Fibroblast of skin of right biceps (primary cell): ENCODE measurements at places on chromosomes 1 and 21.
A peak's percentile ranks its signal among the peaks of the same experiment; 100 is the strongest.

GRCh38 chr1:170668209-170669106 is 4.5 kb downstream of the PRRX1 start:
- DNase-seq = peak; percentile 72

- no peak for DNase-seq
Measured at GRCh38 chr21:41755258-41755933, 11.5 kb downstream of the RIPK4 start.

DNA sequence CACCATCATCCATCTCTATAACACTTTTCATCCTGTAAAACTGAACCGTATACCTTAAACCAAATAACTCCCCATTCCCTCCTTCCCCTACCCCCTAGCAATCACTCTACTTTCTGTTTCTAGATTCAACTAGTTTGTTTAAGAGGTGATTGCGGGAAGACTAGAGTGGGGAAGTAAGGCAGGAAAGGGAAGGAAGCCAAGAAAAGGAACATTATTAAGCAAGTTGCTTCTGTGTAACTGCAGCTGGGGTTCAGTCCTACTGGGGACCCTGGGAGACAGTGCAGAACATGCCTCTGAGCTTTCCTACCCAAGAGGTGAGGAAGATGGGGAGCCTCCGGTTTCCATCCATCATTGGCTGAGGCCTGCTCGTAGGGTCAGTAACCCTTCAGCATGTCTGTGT is 28.9 kb upstream of the H3-3A start:
- no peak for DNase-seq

- DNase-seq = no peak
Measured at GRCh38 chr1:224768971-224769370, 152.9 kb downstream of the CNIH3 start.

DNA sequence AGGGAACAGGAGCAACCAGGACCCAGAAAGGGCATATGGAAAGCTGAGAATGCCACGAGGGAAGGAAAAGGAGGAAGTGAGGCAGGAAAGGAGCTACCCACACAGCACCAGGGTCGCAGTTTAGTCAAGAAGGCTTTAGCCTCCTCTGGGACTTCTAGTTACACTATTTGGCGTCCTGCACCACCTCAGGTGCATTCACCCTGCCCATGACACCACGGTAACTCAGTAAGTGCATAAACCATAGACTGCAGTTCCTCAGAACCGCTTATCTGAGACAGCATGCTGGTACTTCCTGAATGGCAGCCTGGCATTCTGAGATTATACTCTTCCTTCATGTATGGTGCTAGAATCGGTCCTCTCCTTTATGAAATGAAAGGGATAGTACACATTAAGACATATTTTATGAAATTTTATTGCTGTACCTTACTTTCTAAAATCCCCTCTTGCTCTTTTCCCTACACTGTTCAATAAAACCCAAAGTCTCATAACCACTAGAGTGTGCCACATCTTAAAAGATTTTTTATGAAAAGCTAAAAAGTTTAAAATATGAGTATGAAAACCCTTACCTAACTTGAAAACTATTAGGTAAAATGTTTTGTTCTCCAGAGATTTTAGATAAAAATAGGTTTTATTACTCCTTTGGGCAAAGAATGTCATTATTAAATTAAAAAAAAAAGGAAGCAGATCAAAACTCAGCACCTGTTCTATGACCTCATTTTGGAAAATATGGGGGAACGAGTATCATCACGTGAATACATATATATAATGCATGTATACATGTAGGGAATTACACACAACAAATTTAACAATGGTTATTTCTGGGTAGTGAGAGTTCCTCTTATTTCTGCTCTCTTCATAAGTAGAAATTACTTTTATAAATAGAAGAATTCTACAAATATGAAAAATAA is 67.3 kb downstream of the VAV3 start:
- DNase-seq = no peak

DNA sequence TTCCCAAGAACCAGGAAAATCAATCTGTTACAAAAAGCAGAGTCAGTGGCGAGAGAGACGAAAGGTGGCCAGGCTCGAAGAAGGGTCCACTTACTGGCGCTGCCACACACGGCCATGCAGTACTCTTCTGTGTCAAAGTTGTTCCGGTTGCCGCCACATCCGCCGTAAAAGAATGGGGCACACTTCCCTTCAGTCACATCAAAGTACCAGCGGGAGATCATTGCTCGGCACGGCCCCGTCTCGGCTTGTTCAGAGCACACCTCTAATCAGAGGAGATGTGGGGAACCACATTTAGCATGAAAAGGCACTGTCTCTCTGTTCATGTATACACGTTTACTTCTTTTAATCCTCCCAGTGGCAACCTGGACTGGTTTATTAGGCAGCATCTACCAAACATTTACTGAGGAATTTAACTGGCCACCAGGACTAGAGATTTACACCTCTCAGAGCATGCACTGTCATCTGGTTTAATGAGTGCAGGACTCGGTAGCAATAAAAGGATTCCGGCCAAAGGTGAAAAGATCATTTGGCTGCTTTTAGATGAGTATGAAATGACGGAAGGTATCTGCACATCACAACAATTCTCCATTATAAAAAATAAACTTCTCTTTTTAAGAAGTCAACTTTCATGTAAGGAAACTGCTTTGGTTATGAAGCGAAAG is 170.5 kb downstream of the APP start:
- DNase-seq = no peak

GRCh38 chr1:172698224-172698623 is 39.3 kb downstream of the FASLG start:
- no peak for DNase-seq
